ENCODE measurements at places on chromosomes 6 and 20.

DNA sequence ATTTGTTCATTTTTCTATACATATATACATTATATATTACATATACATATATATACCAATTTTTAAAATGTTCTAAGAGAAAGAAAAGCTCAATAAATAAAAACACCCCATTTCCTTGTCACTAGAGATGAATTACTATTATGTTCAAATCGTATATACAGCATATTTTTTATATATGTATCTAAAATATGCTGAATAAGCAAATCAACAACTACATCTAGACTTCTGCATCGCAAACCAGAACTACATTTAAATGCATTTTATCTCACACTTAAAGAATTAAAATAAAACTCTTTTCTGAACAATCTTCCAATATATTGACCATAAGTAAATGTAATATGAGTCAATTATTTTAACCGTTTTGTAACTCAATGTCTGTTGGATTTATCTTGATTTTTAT is 133.9 kb downstream of the LAMA2 start:
- DNase-seq: no peak

GRCh38 chr6:143283887-143284645 is 166.4 kb downstream of the ADAT2 start:
- DNase-seq: no peak

DNA sequence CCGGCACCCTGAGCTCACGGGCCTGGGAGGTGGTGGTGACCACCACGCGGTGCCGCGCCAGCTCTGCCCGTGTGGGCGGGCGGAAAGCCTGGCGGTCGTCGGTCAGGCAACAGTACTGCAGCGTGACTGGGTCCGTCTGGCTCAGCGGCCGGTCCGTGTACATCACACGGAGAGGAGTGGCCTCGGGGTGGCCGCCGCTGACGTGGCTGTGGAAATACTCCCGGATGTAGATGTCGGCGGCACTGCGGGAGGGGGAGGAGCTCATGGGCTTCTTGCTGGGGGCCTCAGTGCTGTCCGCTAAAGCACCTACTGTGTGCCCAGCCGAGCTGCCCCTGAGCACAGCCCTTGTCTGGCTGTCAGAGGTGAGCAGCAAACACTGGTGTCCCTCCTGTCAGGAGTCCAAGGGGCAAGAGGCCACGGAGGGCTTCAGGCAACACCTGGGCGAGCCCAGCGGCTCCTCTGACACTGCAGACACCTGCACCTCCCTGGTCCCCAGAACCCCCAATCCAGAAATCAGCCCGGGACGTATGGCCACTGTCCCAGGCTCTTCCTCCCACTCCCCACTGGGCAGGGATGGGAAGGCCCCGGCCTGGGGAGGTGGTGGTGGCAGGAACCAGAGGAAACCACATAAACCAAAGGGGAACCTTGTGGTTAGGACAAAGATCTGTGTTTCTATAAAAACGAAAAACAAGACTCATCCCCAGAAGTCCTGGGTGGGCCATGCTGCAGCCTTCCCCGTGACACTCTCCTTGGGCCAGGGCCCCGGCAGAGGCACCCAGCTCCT is 6.5 kb downstream of the HELZ2 start:
- peak; percentile 77 for DNase-seq

DNA sequence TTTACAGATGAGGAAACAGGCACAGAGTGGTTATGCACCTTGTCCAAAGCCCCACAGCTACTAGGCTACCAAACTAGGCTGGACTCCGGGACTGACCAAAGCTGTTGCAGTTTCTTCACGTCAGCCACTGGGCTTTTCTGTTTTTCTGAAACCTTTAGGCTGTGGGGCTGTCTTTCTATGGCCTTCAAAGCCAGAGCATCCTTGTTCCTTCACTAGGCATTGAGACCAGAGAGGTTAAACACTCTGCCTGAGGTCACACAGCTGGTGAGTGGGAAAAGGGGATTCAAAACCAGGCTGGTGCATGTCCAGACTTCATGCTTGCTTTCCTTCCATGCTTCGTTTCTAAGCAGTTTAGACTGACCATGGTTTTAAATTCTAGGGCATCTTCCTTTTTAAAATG is 97.5 kb upstream of the KCNG1 start:
- DNase-seq: no peak

GRCh38 chr6:158057213-158057987 is 75.7 kb downstream of the SYNJ2 start:
- no peak for DNase-seq

- DNase-seq: no peak
Measured at GRCh38 chr6:33708516-33709204, 2.8 kb downstream of the UQCC2 start.

- DNase-seq: no peak
Measured at GRCh38 chr6:118212451-118213173, 305.5 kb downstream of the SLC35F1 start.

DNA sequence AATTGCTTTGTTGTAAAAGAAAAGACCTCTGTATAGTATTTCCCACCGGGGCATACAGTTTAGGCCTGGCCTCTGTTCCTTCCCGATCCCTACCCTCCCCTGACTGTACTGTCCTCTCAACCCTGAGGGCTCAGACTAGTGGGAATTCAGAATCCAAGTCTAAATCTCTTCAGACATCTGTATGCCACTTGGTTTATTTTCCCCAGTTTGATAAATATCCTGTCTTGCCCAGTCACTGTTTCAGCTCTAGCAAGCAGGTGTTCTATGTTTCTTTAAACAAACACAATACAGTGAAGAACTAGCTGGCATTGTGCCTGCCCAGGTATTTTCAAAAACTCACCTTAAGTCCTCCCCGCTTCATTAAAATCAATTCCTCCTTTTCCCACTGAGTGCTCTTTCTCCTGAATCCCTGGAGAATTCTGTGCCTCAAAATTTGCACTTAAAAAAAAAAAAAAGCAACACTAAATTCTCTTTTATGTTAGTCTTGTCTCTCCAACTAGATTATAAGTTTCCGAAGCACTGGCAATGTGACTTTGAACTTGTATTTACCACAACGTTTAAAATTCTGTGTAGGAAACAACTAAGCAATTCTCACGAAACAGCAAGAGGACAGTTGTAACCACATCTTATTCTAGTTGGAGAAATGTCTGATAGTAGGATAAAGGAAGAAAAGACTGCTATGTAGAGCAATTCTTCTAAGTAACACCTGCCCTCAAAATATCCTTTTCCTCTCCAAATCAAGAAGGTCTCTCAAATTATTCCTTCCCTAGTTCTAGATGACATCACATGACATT is 112.0 kb upstream of the CARMIL1 start:
- no peak for DNase-seq

DNA sequence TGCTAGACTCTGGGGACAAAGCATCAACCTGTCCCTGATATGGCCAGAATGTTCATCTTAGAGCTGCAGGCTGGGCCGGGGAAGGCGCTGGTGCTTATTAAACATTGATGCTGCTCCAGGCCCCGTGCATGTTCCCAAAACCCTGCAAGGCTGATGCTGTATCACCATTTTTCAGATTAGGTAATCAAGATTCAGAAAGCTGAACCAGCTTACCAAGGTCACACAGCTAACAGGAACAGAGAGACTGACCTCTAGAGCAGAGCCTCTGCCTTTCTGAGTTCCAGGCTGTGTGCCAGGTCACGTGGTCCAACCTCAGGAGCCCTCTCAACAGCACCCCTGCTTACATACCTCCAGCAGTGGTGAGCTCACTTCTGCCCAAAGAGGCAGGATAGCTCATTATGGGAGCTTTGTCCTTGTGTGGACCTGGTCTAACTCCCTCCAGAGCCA is 16.1 kb upstream of the VSTM2L start:
- DNase-seq: no peak

- no peak for DNase-seq
Measured at GRCh38 chr20:19633985-19634384, 124.1 kb upstream of the RIN2 start.

GRCh38 chr6:158168040-158168289 is at the start of gene SERAC1:
SERAC1 (minus strand) TSS chr6:158168262; CDS start chr6:158158363, 9,899 bp downstream.
- DNase-seq: no peak

GRCh38 chr20:53568351-53568750 is 25.3 kb downstream of the ZNF217 start:
- DNase-seq: no peak

DNA sequence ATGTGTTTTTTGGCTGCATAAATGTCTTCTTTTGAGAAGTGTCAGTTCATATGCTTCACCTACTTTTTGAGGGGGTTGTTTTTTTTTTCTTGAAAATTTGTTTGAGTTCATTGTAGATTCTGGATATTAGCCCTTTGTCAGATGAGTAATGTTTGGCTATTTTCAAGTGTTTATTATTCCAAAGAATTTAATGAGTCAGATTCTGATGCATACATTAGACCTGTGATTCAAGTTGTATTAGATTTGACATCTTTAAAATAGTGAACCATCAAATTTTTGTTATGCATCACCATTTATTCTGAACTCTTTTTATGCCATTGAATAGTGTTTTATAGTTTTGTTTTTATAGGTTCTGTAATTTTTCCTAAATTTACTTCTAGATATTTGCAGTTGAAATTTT is 319.3 kb downstream of the PKHD1 start:
- DNase-seq: no peak

DNA sequence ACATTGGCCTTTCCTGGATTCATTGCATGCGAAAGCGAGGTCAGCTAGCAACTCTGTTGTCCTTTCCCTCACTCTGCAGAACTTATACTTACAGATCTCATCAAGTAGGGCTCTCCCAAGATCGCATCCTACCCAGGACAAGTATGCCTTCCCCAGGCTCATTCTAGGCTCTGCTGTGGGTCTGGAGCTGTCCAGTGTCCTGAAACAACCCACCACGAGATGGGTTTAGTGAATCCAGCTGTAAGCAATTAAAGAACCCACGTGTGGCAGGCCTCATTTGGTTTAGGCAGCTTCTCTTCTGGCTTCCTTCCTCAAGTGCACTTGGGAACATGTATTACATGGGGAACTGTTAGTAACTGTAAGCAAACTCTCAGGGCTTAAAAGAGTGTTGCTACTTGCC is 406.5 kb upstream of the CHD6 start:
- DNase-seq: no peak

DNA sequence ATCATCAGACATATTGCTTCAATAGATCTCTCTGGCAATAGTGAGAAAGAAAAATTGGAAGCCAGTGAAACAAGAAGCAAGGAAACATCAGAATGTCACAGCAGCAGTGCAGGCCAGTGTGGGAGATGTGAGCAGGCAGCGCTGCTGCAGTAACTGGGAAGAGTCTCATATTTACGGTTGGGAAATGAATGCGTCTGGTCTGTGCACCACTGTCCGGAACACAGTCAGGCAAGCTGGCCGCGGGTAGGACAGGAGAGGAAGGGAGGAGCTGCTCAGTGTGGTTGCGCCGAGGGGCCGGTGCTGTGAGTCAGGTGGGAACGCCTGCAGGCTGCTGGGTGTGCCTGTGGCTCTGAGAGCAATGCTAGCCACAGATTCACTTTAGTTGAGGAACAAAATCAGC is 6.4 kb upstream of the PSMG4 start:
- DNase-seq: no peak

DNA sequence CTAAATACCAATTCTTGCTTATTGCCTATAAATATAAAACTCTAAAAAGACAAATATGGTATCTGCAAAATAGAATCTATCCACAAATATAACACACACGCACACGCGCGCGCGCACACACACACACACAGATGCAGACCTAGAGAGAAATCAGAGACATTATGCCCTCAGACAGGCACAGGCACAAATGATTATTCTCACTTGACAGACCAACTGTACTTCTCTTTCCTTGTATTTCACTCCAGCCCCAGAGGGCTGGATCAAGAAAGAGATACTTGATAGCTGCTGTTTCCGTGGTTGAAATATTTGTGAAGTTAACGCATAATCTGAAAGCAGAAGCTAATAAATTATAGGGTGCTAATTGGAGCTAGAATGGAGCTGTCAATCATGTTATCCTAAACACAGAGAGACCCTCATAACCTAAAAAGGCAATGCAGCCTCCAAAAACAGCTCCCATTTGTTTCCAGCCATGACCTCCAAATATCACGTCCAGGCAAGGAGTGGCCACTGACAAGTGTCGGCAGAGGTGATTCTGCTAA is 11.5 kb downstream of the VGLL2 start:
- DNase-seq: no peak

GRCh38 chr6:143652841-143653331 is 24.9 kb upstream of the PHACTR2 start:
- no peak for DNase-seq

GRCh38 chr6:154410619-154411072 is 54.0 kb upstream of the IPCEF1 start:
- DNase-seq: no peak

DNA sequence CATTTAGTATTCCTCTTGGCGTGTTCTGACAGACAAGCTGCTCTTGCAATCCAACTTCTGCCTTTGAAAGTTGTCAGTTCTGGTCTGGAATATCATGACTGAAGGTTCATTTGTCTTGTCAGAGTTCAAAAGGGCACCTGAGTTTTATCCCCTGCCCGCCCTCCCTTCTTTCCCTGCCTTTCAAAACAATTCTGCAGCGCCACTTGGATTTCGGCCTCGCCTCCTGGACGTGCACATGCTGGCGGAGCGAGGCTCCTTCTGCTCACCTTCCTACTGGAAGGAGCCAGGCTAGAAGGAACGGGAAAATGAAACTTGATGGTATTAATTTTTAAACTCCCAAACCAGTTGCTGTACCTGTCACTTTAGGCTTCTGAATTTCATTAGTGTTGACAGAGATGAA is 55.7 kb upstream of the HDGFL1 start:
- DNase-seq: no peak

DNA sequence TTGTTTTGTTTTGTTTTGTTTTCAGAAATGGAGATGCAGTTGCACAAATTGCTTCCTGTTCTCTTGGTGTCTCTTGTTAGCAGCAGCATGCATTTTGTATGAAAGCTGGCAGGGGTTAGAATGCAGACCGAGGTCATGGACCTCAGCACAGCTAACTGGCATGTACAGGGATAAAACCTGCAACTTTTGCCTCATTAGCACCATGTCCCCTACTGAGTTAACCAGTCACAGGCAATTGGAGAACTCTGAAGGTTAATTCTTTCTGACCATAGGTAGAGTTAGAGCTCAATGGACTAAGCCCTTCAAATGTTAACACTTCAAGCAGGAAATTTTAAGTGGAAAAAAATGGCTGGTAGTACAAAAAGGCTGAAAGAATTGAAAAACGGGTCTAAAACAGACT is 377.1 kb downstream of the ADGRB3 start:
- no peak for DNase-seq

DNA sequence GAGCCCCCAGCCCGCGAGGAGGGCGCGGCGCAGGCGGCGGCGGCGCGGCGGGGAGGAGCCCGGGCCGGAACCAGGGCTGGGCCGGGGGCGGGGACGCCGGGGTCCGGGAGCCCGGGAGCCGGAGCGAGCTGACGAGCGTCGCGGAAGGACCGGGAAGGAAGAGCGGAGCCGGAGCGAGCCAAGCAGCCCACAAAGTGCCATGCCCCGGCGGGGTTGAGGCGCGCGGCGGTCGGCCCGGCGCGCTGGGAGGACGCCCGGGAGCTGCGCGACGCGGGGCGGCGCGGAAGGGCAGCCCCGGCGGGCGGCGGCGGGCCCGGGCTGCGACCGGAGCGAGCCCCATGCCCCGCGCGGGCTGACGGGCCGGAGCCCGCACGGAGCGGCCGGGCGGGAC is 289 bp downstream of the FOXP4 start:
- DNase-seq: peak; percentile 47

- DNase-seq: no peak
Measured at GRCh38 chr6:19905584-19905983, 68.4 kb downstream of the ID4 start.
